Keratinocyte (primary cell): ENCODE measurements at places on chromosomes 3 and 15. TPM values are rescaled to one million over a fixed set of nuclear protein-coding genes. Genes with fewer than 3 reads are reported as not detected.

Gene ALG1L2
- polyA plus RNA-seq, result not detected in 3 replicates

Gene DNAJA4
- 4.1 to 5.7 TPM (median 4.6 TPM) in 3 replicates for polyA plus RNA-seq

- H3K4me3 ChIP-seq, result peak overlapping the region; percentile 45
- peaks cover 66% of the 10 kb centered on the region for H3K4me1 ChIP-seq
- peak overlapping the region; percentile 42 for H3K27ac ChIP-seq
These were observed 5.6 kb downstream of the TMEM40 start for GRCh38 chr3:12753275-12754028.

- H3K4me1 ChIP-seq, result no peaks in the 10 kb centered on the region
- DNase-seq, result no peak
- H3K27me3 ChIP-seq, result no peaks in the 10 kb centered on the region
- H3K36me3 ChIP-seq, result no peaks in the 10 kb centered on the region
- H3K4me3 ChIP-seq, result no peak overlapping the region
These were observed 328.5 kb upstream of the GOLIM4 start for GRCh38 chr3:168424059-168424734.

- DNase-seq, result no peak
- H3K27ac ChIP-seq, result no peak overlapping the region
- H3K36me3 ChIP-seq, result no peaks in the 10 kb centered on the region
- H3K4me1 ChIP-seq, result no peaks in the 10 kb centered on the region
- H3K27me3 ChIP-seq, result no peaks in the 10 kb centered on the region
These were observed 60.3 kb downstream of the EBLN2 start for GRCh38 chr3:73121669-73122331.
